MV-4-11 (cell line): ENCODE measurements at places on chromosomes 4 and X.

DNA sequence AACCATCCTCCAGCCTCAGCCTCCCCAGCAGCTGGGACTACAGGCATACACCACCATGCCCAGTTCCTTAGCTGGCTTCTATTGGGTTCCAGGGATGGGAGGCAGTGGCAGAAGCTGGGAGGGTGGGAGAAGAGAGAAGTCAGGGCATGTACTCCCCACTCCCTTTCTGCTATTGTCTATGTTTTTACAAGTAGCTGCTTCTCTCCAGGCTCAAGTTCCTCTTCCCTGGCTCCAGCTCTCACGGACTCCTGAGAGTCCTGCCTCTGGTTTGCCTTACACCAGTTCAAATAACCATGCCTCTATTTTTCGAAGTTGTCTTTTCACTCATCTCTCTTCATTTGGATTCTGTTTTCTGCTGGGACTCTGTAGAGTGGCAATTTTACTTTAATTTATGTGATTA lies 2.9 kb downstream of the TBC1D9 start:
- no peak for DNase-seq

- DNase-seq = no peak
Observed at GRCh38 chr4:106208481-106209460, 107.2 kb downstream of the TBCK start.

- DNase-seq = peak; percentile 54
Observed at GRCh38 chr4:26342328-26343037, 21.7 kb downstream of the RBPJ start.

DNA sequence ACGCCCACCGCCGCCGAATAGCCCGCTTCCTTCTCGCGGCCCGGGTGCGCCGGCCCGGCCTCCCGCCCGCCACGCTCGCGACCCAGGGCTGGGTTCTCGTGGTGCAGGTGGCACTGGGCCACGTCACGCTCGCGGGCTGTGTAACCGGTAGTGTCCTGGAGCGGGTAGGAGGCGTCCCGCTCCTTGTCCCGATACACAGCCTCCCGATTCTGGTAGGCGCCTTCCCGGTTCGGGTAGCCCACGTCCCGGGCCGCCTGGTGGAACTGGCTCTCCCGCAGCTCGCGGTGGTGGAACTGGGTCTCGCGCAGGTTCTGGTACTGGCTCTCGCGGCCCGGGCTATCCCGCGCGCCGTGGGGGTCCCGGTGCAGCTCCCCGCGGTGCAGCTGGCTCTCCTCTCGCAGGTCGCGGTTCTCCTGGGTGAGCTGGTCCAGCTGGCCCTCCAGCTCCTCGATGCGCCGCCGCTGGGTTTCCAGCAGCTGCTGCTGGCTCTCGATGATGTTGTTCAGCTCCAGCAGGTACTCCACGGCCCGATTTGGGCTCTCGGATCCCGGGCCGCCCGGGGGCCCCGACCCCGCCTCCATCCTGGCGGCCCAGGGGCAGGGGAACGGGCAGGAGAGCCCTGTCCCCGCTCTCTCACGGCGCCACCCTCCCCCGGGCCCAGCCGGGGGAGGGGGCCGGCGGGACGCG lies 39.3 kb upstream of the IQSEC2 start:
- no peak for DNase-seq

DNA sequence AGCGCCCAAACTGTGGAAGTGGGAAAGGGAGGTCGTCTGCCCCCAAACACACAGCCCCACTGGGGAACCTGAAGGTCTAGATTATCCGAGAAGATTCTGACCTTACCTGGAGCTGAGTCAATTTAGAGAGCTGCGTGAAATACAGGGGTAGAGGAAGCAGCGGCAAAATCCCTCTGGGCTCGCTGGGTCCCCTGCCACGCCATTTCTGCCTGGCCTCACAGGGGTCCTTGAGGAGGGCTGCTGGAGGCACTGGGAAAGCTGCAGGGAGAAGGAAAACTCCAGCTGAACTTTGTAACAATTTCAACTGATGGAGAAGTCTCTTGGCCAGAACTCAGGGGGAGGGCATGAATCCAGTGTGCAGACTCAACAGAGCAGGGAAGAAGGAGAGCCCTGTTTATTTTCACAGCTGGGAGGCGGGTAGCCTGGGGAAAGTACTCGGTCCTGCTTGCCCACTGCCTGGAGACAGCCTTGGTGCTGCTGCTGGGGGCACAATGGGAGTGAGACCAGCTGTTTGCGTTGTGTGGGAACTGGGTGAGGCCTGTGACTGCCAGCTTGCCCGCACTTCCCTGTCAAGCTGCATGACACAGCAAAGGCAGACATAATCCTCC lies 93.2 kb upstream of the MAPK10 start:
- DNase-seq = no peak

DNA sequence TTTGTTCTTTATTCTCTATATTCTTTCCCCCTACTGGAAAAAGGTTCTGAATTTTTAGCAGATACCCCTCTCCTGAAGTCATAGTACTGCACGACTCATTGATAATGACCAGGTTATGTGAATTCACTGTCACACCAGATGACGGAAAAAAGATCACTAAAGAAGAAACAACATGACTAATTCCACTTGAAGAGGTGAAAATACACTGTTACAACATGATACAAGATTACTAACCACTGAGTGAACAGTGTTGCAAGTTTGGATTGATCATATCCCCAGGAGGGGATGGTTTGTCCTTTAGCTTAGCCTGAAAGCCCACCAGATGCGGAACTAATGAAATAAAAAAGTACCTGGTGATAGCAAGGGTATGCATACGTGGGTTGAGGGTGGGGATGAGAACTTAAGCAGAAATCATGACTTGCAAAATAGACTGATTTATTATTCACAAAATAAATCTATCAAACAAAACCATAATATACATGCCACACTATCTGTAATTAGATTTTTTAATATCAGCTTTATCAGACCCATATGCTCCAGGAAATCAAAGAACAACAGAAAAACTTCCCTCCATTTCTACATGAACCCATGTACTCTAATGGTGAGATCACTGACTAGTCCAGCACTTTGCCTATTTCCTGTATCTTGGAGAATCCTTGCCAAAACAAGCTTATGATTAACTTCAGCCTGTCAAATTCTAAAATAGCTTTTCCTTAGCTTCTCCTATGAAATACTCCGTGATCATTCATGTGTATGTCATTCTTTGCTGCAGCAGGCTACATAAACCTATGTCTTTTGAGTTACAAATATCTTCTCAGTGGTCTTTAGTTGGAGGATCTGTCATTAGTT lies 257.4 kb upstream of the AGA start:
- no peak for DNase-seq

DNA sequence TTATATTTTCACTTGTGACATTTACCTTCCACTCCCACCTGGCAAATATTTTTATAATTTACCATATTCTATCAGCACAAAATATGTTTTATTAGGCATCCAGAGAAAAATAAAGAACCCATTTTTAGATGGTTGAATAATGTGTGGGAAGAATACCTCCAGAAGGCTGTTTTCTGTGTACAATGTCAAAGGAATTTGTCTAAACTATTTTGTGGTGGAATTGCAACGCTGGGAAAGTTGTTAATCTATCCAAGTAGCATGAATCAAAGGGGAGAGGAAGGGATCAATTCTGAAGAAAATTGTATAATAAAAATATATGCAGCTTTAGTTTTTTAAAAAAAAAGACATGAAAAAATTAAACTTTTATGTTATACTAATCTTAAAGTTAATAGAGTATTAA lies 706.5 kb downstream of the FSTL5 start:
- no peak for DNase-seq

GRCh38 chrX:133868682-133869081 lies 116.7 kb downstream of the GPC3 start:
- no peak for DNase-seq

- DNase-seq = no peak
Observed at GRCh38 chrX:20742106-20742505, 475.4 kb upstream of the RPS6KA3 start.

- no peak for DNase-seq
Observed at GRCh38 chr4:165992283-165992682, 119.2 kb downstream of the TLL1 start.

- peak; percentile 36 for DNase-seq
Observed at GRCh38 chr4:30716158-30716557, 4.0 kb upstream of the PCDH7 start.

DNA sequence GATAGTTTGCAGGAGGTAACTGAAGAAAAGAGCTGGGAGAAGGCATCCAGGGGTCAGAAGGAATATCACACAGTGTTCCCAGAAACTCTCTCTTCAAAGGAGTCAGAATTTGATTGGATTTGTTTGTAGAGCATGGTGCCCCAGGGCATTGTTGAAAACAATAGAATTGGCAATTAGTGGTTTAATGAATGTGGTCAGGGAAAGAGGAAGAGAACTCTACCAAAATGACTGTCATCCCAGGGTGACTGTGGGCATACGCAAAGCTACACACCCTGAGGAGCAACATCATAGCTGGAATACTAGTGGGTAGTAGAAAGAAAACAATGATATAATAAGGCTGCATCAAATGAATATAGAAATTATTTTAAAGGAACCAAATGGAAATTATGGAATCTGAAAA lies 21.5 kb downstream of the TNIP2 start:
- peak; percentile 53 for DNase-seq

DNA sequence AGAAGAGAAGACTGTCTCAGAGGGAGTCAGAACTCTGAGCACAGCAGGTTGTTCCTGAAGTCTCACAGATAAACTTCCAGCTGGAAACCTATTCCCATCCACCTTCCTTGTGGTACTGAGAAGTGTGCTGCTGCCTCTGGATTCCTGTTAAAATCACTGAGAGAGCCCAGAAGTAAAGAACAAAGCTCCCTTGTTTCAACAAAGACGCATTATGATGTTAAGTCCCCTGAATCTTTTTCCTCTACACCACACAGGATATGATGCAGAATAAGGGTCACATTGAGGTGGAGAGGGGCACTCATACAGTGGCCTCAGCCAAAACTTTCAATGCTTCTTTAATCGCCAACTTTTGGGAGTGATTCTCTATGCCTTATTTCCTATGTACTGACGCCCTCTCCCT lies 321.0 kb downstream of the OPHN1 start:
- no peak for DNase-seq

DNA sequence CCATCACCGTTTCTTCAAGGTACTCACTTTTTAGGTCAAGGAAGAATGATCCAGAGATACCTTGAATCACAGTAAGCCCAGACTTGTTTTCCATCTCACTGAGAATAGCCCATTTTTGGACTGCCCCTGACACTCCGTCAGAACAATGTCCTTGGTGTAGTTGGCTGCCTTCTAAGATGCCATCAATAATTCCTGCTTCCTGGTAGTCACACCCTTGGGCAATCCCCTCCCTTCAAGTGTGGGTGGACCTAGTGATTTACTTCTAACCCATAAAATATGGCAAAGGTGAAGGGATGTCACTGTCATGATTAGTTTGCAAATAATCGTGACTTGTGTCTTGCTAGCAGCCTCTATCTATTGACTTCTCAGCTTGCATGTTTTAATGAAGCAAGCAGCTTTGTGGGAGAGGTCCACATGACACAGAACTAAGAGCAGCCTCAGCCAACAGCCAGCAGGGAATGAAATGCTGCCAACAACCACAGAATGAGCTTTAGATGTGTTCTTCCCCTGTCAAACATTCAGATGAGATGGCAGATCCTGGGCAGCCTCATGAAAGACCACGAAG lies 20.0 kb upstream of the KLHL34 start:
- DNase-seq = no peak

DNA sequence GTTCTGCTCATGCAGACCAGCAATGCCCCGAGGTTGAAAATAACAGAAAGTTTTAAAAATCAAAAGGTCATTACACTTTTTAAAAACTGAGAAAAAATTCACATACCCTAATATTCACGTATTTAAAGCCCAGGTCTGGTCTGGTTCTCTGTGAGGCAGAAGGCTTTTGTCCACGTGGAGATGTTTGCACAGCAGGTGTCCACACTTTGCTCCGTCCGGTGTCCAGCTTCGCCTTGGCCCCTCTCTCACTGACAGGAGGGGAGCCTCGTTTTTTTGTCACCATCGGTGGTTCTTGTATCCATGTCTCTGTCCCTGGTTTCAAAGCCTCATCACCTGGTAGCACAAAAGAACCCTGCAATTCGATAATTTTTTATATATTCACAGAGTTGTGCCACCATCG lies 434.6 kb upstream of the FRG1 start:
- no peak for DNase-seq

- DNase-seq = peak; percentile 75
Observed at GRCh38 chr4:27082776-27083175, 222.1 kb downstream of the STIM2 start.

DNA sequence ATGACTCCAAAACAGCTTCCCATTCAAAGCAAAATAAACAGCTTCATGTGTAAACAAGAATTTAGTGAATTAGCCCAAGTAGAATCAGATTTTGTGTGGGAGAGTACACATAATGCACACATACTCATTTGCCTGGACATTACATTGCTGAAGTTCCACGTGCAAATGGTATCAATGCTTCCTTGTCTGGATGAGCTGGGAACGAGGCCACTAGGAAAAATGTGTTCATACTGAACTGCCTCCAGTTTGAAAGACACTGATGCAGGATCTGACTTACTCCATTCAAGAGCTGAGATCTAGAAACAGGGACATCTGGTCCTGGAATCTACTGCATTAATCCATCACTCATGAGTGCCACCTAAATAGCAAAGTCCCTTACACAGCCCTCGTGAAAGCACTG lies 228.0 kb downstream of the APBB2 start:
- DNase-seq = no peak

DNA sequence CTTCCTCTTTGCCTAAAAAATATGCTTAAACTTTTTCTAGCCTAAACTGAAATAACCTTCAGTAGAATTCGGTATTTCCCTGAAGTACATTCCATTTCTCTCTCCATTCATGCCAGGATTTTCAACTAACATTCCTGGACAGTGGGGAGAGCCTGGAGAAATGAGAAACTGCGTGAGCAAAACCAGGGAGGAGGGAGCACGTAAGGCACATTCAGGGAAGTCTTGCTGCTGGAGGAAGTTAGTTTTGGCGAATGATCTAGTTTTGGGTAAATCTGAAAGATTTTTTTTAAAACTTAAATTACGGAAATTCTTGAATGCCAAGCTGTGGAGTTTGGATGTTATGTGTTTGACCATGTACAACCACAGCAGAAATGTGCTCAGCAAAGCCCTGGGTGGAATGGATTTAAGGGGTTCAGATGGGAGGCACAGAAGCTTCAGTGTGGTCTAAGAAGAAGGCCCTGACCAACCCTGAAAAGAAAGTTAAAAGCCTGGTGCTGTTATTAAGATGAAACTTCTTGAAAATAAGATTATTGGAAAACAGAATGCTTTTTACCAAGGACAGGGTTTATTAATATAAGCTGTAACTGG lies 347.8 kb downstream of the ANK2 start:
- DNase-seq = no peak

DNA sequence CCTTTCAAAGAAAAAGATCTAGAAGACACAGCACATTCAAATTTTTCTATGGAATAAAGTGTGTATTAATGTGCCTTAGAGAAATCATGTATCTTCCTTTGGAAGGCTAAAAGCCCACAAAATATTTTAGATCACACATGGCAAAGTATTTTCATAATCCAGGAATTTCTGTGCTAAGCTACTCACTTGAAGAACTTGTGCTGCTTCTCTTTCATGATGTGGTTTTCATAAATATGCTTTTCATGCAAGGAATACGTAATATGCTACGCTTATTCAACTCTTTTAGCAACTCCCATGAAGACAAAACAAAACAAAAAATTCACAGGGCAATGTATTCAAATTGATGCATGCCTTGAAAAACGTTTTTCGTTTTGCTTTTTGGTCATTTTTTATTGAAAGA lies 125.6 kb downstream of the ARHGAP24 start:
- DNase-seq = no peak
